ENCODE measurements at places on chromosomes 5 and 9.

GRCh38 chr9:26159575-26160392 is 481.5 kb upstream of the TUSC1 start:
- DNase-seq, result no peak

GRCh38 chr5:65625743-65626142 is 916 bp downstream of the SHLD3 start:
- no peak for DNase-seq

GRCh38 chr5:6350277-6351090 is 27.9 kb downstream of the MED10 start:
- no peak for DNase-seq

DNA sequence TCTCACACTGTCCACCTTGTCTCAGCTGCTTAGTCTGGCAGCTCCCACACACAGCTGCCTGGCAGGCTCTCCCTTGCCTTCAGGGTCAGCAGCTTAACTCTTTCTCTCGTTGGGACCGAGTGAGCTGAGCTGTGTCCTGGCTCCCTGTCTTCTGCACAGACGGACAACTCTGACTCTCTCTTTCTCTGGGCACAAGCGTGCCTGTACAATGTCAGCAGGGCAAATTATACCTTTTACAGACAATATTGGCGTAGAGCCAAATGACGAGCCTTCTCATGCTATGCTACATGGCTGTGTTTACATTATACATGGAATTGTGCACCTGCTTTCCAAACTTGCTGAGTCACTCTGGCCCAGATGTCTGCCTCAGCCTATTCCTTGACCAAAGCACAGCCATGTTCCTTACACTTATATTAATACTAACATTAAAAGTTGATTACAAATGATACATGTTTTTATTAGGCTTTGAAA is 188.6 kb downstream of the CYLC2 start:
- DNase-seq, result no peak

DNA sequence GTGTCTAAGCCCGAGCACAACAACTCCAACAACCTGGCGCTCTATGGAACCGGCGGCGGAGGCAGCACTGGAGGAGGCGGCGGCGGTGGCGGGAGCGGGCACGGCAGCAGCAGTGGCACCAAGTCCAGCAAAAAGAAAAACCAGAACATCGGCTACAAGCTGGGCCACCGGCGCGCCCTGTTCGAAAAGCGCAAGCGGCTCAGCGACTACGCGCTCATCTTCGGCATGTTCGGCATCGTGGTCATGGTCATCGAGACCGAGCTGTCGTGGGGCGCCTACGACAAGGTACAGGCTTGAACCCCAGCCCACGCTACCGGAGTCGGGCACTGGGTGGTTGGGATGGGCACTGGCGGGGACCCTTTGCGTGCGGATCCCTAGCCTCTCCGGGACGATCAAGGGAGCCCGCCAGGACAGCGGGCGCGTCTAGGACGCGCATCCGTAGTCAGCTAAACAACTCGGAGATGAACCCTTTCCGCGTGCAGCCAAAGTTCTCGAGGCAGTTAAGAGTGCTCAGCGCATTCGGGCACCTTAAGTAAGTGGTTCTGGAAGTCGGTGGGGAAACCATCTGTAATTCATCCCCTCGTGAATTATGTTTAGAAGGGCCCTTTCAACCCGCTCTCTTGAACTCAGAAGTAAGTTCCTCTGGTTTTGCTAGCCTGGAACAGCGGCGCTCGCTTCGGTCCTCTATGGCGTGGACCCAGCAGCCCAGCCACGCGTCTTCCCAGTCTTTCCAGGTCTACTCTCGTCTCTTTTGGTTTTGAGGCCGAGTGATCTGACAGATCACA is 1.3 kb downstream of the KCNN2 start:
- DNase-seq, result no peak

DNA sequence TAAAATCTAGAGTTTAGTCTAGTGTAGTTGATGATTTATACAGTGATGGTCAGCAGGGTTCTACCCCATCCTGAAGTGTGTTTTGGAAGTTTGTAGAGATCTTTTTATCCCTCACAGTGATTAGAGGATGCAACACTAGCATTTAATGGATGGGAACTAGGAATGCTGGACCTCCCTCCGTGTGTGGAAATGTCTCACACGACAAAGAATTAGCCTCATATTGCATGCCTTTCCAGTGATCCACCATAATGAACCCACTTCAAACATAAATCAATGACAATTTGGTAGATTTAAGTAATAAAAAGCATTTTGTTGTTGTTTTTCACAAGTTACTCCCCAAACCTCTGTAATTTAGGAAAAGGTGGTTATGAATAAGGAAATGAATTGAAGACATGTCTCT is 82.5 kb upstream of the LMNB1 start:
- DNase-seq, result no peak

- no peak for DNase-seq
These were observed 31.2 kb upstream of the EBF1 start for GRCh38 chr5:159130871-159131270.

DNA sequence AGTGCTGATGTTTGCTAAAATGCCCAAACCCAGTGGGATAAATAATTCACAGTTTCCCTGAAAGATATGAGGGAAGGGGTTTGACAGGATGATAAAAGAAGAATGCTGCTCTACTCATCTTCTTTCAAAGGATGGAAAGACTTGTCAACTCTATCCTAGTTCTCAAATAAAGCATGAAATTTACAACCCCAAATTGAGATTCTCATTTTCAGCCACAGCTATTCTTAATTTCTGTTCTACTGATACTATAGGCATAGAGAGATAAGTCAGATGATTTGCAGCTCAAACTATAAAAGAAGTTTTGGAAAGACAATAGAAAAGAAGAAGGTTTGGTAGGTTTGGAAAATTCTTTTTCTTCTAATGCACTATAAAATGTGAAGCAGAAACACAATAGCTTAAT is 542.6 kb downstream of the CSNK1G3 start:
- DNase-seq, result no peak

DNA sequence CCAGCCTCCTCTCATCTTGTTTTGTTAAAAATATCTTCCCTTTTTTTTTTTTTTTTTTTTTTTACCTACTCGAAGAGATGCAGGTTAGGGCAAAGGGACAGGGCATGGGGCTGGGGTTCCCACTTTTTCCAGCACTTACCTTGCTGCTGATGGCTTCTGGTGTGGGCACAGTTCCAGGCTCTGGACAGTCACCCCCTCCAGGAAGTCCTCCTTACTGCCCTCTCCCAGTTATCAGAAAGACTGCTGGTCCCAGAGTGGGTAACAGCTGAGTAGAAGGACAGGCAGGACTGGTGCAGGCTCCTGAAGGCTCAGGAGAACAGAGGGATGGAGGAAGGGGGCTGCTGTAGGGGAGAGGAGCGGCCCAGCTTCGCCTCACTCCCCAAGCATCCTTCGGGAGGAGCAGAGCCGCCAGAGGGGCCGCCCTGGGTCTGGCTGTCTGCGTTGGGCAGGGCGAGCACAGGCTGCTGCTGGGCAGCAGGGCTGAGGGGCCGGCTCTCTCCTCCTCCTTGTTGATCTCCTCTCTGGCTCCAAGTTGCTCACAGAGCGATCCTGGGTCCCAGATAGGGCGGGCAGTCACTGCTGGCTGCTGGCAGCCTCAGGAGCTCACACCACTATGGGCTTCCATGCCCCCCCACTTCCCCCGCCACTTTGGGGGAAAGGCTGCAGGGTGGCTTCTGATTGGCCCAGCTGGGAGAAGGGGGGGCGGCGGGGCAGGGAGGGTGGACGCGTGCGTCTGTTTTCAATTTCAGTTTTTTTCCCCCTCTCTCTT is at the start of gene PDGFRB:
PDGFRB (minus strand) TSS at position 588 of the 769 bp plus-strand sequence. CDS start 18,798 bp downstream, outside the sequence.
- peak; percentile 22 for DNase-seq

GRCh38 chr5:61362796-61363368 is 30.8 kb downstream of the ZSWIM6 start:
- no peak for DNase-seq

DNA sequence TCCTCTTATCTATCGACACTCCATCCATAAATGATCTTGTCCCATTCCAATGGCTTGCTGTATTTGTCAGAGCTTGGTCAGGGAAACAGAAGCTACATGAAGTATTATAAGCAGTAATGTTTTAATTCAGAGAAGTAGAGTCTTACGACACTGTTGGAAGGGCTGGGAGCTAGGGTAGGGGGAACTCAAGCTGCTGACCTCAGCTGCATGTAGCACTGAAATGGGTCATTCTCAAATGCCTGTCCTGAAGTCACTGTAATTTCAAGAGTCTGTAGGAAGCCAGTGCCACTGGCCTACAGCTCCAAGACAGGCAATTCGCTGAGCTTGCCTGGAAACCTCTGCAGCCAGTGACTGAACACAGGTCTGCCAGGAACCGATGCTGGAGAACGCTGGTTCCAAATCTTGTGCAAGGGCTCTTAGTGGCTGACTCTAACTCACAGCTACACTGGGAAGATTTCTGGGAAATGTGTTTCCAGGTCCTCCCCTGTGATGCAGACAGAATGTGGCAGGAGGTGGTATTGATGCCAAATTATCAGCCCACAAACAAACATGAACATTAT is 532.4 kb downstream of the CCDC171 start:
- DNase-seq, result no peak

Measured in stimulated activated CD4-positive, alpha-beta T cell treated with anti-CD3 and anti-CD28 coated beads, Interleukin-12 subunit alpha, Interleukin-12 subunit beta, amount 100 ng/mL, for 4 hours (primary cell).